ENCODE measurements at places on chromosomes 12 and 14. TPM values are rescaled to one million over a fixed set of nuclear protein-coding genes. Genes with fewer than 3 reads are reported as not detected.

The NRXN3 gene
- total RNA-seq, result 2.2 TPM

The FAM90A1 gene
- total RNA-seq, result 0.09 TPM

The IAPP gene
- not detected for total RNA-seq

The WNT1 gene
- not detected for total RNA-seq

The CLEC4D gene
- not detected for total RNA-seq

The ERBB3 gene
- total RNA-seq, result 4.2 TPM

The CMKLR1 gene
- total RNA-seq, result 6.8 TPM

The KCNK10 gene
- not detected for total RNA-seq

All from pericardium fibroblast (primary cell).